ENCODE measurements at places on chromosomes 5 and 9.
A peak's percentile ranks its signal among the peaks of the same experiment; 100 is the strongest.

DNA sequence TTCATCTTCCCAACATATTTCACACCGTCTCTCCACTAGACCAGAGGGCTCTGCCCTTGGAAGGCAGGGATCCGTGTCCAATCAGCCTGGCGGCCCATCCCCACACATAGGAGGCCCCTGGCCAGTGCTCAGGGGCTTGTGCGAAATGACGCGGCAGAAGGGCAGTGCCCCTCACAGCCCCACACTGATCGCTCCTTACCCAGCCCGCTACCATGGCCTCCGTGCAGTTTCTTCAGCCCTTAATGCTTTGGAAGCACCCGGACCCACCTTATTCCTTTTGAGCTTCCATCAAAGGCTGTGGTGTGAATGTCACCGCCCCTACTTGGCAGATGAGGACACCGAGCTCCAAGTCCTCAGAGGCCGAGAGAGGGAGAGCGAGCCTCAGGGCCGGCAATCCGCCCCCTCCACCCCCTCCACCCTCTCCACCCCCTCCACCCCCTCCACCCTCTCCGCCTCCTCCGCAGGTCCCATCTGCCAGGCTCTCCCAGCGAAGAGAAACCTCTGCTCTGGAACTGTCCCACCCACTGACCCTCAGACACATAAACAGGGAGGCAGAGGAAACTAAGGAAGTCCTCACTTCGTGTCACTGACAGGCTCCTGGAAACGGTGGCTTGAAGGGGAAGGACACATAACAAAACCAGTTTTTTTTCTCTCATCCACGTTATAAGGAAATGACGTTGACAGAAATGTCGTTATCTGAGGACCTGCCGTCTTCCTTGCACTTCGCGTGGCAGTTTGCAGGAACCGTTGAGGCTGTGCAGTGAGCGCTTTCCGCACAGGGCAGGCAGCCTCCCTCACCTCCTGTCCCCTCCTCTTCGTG is 13.9 kb downstream of the QSOX2 start:
- no peak for DNase-seq

DNA sequence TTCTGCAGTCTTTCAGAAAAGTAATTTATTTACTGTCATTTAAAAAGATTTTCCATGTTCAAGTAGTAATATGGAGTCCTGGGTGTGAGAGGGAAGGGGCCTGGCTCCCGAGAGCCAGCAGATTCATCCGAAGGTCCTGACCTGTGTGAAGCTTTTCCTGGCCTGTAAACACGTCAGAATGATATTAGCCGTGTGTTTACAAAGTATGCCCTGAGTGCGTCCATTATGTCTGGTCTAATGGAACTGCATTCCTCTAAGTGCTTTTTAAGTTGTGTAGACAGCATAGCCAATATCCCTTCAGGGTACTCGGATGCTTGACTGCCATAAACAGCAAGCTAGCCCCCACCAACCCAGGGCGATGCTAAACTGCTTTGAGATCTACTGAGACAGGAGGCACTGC is 495.2 kb downstream of the AGTPBP1 start:
- DNase-seq = no peak

DNA sequence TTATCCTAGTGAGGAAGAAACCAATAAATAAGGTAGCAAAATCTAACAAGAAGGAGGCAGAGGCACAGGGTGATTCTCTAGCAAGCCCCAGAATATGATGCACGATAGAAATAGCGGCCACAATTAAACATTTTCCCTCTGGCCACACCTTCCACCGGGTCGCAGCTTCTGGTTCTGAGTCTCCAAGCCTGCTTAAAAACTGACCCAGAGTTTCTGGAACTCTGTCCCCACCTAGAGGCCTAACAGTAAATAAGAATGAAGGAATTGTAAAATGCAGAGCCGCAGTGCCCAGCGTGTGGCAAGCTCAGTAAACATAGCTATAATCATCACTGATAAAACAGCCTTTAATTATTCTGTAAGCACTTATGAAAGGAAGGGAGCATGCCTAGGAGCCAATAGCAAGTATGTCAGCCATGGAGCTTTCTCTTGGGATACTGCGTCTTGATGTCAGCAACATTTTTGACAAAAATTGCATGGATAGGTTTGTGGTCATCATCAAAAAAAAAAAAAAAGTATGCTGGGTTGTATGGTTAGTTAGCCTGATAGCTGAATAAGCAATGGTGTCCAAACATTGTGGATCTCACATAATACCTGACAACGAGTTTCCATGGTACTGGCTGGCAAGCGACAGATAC is 465.5 kb downstream of the DNAH5 start:
- DNase-seq = peak; percentile 63

DNA sequence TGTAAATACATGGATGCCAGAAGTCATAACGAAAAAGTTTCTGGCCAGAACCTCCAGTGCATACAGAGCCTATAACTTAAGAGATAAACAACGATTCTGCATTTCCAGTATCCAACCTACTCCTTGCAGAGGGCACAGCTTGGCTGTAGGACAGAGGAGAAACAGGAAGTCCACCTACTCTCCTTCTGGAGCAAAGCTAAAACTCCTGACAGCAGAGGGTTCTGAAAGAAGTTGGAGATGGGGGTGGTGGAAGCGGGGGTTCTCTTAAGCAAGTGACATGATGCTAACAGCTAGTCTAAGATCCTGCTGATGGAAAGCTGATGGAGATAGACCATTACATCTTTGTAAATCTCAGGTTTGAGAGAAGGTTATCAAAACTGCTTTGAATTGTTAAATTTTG is 35.5 kb upstream of the CTNNAL1 start:
- no peak for DNase-seq

- DNase-seq = no peak
Measured at GRCh38 chr5:132807163-132807838, 5.8 kb upstream of the SOWAHA start.

DNA sequence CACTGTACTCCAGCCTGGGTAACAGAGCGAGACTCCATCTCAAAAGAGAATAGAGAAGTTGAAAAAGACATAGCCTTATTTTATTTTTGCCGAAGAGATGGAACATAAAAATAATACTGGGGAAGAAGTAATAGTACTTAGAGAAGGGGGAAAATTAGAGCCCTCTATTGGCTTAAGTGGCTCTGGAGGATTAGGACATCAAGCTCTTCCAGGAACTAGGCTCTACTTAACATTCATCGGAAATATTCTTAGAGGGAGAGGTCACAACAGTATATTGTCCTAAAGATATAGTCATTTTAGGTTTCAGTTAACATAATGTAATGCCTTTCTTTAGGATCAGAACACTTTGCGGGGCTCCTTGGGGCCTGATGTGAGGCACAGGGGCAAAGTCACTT is 86.0 kb upstream of the PLPP1 start:
- no peak for DNase-seq

- DNase-seq = no peak
Measured at GRCh38 chr9:87712801-87713277, 13.1 kb upstream of the CTSL start.

DNA sequence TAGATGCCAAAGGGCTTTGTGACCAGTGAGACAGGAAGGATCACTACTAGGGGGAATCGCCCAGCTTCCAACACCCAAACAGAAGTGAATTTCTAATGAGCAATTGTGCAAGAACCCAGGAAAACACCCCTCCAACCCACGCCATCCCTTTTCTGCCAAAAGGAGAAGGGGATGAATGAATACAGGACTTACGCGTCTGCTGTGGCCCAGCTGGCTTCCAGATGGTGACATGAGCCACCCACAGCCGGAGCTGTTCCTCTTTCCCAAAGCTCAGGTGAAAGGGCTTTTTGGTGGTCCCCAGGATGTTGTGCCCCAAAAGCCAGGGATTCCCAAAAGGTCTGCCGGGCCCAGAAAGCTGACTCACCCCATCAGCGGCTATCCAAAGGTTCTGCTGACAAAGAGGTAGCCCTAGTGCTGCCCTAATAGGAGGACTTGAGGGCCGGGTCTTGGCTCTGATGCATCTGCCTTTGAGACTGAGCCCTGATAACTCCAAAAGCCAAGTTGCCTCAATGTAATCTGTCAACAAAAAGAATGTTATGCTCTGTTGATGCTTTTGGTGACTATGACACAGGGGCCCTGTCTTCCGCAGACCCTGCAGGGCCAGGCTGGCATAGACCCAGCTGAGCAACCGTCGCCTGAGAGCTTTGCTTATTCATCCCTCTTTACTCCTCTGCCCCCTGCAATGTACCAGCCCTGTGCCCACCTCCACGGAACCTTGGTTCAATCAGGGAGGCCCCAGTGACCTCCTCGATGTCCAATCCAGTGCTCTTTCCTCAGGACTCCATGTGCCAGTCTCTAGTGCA is 14.5 kb downstream of the GSN start:
- no peak for DNase-seq

DNA sequence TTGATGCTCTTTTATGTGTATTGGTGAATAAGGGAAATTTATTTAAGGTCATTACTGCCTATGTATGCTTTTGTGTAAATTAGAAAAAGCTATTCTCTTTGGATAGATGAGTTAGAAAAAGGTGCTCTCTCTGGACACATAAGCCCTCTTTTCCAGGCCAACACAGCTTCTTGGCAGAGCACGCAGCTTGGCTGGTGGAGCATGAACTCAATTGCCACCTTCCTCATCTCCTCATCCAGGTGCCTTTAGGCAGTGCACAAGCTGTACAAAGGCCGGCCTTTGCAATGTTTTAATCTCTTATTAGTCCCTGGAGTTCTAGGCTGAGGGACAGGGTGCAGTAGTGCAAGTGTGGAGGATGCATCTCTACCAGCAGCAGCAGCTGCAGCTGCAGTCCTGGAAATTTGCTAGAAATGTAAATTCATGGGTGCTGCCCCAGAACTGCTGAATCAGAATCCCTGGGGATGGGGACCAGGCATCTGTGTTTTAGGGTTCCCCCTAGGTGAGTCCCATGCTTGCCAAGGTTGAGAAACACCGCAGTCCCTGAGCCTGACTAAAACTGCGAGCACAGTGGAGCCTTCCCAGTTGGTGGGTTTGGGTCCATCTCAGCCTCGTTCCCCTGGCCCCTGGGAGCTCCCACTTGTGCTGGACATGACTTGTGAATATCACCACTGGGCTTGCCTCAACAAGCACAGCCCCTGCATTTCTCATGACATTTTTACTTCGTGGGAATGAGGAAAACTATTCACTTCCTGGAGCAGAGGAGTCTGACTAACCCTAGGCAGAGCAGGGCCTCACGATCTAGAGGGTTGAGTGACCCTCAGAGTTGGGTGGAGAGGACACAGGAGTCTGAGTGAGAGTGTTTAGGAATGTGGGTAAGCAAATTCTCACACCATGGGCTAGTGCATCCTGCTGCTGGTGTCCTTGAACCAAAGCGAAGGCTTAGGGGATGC is 272.3 kb downstream of the ZSWIM6 start:
- DNase-seq = no peak

- DNase-seq = no peak
Measured at GRCh38 chr5:85159395-85159794, 774.7 kb upstream of the EDIL3 start.

DNA sequence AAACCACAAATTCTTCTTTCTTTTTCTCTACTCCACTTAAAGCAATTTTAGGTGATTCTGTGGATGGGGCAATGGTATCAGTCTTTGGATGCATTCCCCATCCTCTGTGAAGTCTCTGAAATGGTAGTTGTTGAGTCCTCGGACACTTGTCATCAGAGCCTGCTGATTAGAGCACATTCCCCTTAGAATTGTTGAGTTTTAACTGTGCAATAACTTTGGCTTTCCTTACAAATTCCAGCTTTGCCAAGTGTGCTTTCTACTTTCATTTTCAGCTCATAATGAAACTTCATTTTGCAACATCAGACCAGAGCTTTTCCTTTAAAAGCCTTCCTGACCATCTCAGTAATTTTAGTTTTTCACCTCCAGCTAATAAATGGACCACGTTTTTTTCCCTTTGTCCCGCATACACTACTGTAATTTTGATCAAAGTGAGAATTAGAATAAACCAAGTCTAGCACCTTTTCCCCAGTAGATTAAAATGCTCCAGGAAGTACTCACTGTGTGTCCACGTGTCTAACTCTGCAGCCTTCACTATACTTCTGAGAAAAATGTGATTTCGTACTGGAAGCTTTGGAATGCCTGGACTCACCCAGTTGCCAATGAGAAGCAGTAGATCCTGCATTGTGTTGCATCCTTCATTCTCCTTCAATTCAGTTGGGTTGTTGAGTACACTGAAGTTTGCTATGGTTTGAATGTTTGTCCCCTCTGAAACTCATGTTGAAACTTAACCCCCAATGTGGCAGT is 135.6 kb downstream of the NTRK2 start:
- DNase-seq = no peak

DNA sequence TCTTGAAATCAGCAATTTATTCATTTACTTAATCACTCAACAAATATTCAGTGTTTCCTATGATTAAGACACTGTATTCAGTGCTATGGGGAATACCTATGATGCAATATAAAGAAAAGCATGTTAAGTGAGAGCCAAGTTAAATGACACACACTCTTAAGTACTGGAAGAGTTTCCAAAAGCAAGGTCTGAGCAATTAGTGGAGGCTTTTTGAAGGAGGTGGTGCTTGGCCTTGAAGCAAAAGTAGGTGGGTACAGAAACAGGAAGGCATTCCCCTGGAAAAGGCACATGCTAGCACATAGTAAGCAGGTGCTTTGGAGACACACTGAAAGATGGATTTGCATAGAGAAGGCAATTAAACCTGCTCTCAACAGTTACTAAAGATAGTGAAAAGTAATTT is 4.0 kb downstream of the TSLP start:
- DNase-seq = no peak

GRCh38 chr5:39195198-39195826 is 24.1 kb downstream of the FYB1 start:
- no peak for DNase-seq

All from HS-27A (cell line).